Naive thymus-derived CD4-positive, alpha-beta T cell (primary cell): ENCODE measurements at places on chromosomes 7 and 10.

DNA sequence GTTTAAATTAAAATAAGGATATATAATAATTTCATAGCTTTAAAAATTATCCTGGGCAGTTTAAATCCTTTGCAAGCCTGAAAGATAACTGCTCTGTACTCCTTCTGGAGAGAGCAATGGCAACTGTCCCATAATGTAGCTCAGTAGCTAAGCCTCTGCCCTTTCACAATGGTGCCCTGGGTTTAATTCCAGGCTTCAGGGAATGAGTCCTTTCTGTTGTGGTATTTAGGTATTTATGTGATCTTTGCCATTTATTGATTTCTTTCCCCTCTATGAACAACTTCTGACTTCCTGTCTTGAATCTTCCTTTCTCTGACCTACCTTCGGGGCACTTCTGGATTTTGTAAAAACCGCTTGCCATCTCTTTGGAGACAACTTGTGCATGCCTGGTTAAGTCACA is 773.2 kb downstream of the IPMK start:
- no peaks in the 10 kb centered on the region for H3K4me1 ChIP-seq
- no peaks in the 10 kb centered on the region for H3K36me3 ChIP-seq
- H3K4me3 ChIP-seq, result no peak overlapping the region
- H3K27me3 ChIP-seq, result no peaks in the 10 kb centered on the region

DNA sequence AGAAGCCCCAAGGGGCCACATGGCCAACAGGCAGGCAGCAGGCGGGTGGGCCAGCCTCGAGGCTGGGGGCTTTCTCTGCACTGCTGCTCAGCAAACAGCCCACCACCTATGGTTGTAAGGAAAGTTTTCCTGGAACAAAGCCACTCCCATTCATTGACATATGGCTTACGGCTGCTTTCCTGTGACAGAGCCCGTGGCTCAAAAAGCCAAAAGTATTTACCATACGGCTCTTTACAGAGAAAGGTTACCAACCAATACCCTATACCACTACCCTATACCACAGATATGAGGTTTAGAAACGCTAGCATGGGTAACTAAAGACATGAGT is 152.7 kb downstream of the MAD1L1 start:
- H3K4me3 ChIP-seq, result no peak overlapping the region
- no peaks in the 10 kb centered on the region for H3K4me1 ChIP-seq
- DNase-seq, result no peak
- H3K36me3 ChIP-seq, result peaks cover 3% of the 10 kb centered on the region
- H3K27ac ChIP-seq, result no peak overlapping the region

DNA sequence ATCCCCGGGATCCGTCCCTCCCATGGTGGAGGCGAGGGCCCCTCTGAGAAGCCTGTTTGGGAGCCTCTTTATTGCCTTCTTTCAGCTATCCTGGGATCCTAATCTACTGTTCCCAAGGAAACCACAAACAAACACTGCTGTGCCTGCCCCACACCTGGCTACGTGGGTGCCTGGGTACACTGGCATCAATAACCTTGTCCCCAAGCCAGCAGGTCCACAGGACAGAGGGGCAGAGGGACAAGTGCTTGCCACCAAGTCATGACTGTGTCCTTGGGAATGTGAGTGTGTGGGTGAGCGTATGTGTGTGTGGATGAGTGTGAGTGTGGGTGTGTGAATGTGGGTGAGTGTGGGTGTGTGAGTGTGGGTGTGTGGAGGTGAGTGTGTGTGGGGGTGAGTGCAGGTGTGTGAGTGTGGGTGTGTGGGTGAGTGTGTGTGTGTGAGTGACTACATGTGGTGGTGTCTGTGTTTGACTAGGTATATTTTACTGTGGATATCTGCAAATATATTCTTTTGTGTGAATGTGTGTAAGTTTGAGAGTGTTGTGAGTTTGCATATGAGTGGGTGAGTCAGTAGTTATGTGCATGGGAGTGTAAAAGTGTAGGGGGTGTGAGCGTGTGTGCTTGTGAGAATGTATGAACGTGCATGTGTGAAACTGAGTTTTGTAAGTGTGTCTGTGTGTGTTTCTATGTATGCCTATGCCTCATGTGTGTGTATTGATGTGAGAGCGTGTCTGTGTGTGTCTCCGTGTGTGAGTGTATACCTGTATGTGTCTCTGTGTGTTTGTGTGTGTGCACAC is 96.1 kb downstream of the TNS3 start:
- DNase-seq, result no peak
- H3K4me3 ChIP-seq, result no peak overlapping the region
- no peaks in the 10 kb centered on the region for H3K36me3 ChIP-seq
- no peaks in the 10 kb centered on the region for H3K4me1 ChIP-seq
- H3K27ac ChIP-seq, result no peak overlapping the region
- no peaks in the 10 kb centered on the region for H3K27me3 ChIP-seq

DNA sequence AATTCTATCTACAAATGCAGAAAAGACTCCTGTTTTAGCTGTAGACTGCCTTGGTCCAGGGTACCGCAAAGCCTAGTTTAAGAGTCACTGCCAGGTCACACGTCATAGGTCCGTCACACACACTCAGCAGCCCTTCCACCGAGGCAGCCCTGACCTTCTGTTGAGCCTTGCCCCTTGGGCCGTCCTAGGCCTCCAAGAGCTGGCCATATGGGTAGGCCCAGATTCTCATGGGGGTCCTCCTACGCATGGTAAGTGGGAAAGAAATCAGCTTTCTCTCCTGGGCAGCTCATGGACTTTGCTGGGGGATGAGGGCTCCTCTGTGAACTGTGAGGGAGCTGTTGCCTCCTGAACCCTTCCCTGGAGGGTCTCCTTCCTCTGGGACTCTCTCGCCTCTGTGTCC is 19.8 kb upstream of the PIK3AP1 start:
- no peaks in the 10 kb centered on the region for H3K36me3 ChIP-seq
- H3K27me3 ChIP-seq, result no peaks in the 10 kb centered on the region
- DNase-seq, result no peak
- no peak overlapping the region for H3K4me3 ChIP-seq
- no peak overlapping the region for H3K27ac ChIP-seq

DNA sequence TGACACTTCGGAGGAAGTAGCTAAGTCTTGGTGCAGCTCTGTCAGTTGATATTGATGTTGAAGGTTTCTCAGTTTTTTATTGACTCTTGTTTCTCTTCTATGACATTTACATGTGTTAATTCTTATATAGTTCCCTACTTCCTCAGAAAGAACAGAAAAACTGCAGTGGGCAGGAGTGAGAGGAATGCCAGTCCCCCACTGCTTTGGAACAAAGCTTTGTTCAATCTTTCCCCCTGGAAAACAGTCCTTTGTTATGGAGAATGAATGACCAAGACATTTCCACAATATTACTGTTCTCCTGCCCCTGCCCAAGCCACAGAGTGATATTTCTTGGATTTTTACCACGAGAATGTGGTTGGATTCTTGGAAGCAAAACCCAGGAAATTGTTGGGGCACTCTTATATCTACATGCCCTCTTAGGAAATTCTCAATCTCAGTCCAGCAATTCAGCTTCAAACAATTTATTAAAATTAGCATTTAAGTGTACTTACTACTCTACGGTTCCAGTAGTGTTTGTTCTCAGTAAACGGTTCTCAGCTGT is 258.0 kb upstream of the KCND2 start:
- H3K4me3 ChIP-seq, result no peak overlapping the region
- no peaks in the 10 kb centered on the region for H3K27me3 ChIP-seq
- H3K36me3 ChIP-seq, result no peaks in the 10 kb centered on the region
- no peaks in the 10 kb centered on the region for H3K4me1 ChIP-seq

DNA sequence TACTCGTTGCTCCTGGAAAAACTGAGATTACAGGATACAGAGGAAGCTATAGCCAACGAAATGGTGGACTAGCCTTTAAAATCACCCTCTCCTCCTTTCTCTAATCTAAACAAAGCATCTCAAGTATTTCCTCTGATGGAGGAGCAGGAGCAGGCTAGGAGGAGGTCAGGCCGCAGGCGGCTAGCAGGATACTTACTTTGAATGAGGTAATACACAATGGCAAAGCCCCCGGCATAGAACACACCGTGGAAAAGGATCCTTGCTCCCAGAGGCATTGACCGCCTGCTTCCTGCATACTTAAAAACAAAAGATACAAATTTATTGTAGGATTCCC is 64.4 kb downstream of the STK17A start:
- H3K36me3 ChIP-seq, result no peaks in the 10 kb centered on the region
- no peaks in the 10 kb centered on the region for H3K27me3 ChIP-seq
- H3K4me1 ChIP-seq, result peaks cover 89% of the 10 kb centered on the region
- no peak for DNase-seq
- peak overlapping the region; percentile 80 for H3K27ac ChIP-seq

DNA sequence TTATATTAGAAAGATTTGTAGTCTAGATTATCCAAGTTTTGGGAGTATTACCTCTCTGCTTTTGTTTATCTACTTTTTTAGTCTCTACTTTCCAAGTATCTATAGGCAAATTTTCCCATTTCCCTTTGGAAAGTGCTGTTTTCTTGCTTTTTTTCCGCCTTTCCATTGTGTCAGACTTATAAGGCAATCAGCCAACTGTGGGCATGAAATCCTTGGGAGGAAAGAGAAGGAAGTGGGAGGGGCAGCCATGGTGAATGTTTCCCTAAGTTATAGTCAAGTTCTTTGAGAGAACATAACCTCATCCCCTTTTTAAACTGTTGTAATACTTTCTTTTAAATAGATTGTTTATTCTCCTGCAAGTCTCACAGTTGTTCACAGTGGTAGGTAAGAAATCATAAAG is 52.6 kb downstream of the PTEN start:
- no peaks in the 10 kb centered on the region for H3K27me3 ChIP-seq
- H3K4me3 ChIP-seq, result no peak overlapping the region
- no peaks in the 10 kb centered on the region for H3K36me3 ChIP-seq

GRCh38 chr10:18164093-18164492 is 23.9 kb downstream of the CACNB2 start:
- no peak for DNase-seq
- H3K27ac ChIP-seq, result no peak overlapping the region
- no peaks in the 10 kb centered on the region for H3K36me3 ChIP-seq
- no peak overlapping the region for H3K4me3 ChIP-seq
- no peaks in the 10 kb centered on the region for H3K4me1 ChIP-seq
- H3K27me3 ChIP-seq, result no peaks in the 10 kb centered on the region

DNA sequence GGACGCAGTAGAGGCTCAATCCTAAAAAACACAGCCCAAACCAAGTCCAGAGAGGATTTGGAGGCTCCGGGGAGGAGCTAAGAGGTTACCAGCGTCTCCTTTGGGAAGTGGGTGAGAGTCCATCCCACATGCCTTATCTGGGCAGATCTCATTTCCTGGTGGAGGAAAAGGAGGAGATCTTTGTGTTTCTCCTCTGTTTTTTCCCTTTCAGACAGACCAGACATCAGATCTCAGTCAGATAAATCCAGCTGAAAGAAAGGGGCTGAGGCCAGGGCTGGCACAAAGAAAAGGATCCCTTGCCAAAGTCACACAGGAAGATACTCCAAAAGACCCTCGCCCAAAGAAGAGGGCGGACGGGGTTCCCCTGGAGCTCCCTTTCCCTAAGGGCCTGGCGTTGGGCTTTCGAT is 58.3 kb upstream of the COMTD1 start:
- peak; percentile 2 for DNase-seq
- no peaks in the 10 kb centered on the region for H3K4me1 ChIP-seq
- no peaks in the 10 kb centered on the region for H3K36me3 ChIP-seq
- H3K27ac ChIP-seq, result no peak overlapping the region
- no peak overlapping the region for H3K4me3 ChIP-seq
- no peaks in the 10 kb centered on the region for H3K27me3 ChIP-seq

DNA sequence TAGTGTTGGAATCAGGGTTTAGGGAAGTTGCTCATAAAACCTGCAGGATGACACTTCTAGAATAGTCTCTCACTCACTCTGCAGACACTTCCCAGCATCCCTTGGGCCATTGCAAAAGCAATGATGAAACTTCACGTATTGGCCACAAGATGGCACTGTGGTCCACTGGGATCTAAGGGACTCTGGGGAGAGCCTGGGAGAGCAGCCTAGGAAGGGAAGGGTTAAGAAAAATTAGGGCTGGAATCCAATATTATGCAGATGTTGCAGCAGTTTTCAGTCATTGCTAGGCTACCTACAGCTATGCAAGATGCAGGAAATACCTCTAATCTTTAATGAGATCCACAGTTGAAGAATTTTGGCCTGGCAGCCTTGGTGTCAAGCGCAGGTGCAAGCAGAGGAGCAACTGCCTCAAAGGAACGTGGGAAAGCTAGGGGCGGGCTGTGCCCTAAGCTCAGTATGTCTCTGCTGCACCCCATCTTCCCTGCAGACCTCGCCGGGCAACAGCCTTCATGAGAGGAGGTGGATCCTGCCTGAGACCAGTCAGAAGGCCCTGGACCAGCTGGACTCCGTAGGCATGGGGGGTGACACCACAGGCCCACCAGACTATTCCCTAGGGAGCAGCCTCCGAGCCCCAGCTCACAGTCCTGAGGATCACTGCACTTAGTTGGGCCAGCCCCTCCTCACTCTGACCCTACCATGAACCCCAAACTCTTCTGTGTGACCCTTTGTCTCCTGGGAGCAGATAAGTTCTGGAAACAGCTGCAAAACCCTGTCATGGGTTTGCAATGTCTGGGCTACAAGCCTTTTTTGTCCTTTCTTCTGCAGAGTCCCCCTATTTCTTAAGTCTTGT is 127.9 kb upstream of the PRSS58 start:
- no peak overlapping the region for H3K27ac ChIP-seq
- H3K36me3 ChIP-seq, result no peaks in the 10 kb centered on the region
- DNase-seq, result peak; percentile 45
- H3K27me3 ChIP-seq, result no peaks in the 10 kb centered on the region

GRCh38 chr10:30285970-30286369 is 63.1 kb downstream of the MTPAP start:
- H3K4me3 ChIP-seq, result no peak overlapping the region
- H3K27me3 ChIP-seq, result no peaks in the 10 kb centered on the region
- no peaks in the 10 kb centered on the region for H3K4me1 ChIP-seq
- H3K36me3 ChIP-seq, result no peaks in the 10 kb centered on the region
- no peak for DNase-seq

DNA sequence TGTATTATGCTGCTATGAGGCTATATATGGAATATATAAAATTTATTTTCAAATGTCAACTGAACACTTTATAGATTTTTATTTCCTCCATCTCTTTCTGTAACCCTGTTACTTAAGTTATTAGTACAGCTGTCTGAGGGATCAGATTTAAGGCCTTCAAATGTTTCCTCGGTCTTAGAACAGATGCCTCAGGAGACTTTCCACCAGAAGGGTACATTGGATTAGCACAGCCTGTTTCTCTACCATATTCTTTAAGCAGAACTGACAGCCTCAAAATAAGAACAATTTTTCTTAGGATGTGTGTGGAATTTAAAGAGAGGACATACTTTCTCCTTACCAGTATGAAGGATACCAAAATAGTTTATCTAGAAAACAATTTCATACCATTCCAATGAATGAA is 53.0 kb upstream of the HGF start:
- no peaks in the 10 kb centered on the region for H3K36me3 ChIP-seq
- H3K27me3 ChIP-seq, result no peaks in the 10 kb centered on the region
- DNase-seq, result no peak
- no peak overlapping the region for H3K4me3 ChIP-seq
- H3K4me1 ChIP-seq, result no peaks in the 10 kb centered on the region
- no peak overlapping the region for H3K27ac ChIP-seq

DNA sequence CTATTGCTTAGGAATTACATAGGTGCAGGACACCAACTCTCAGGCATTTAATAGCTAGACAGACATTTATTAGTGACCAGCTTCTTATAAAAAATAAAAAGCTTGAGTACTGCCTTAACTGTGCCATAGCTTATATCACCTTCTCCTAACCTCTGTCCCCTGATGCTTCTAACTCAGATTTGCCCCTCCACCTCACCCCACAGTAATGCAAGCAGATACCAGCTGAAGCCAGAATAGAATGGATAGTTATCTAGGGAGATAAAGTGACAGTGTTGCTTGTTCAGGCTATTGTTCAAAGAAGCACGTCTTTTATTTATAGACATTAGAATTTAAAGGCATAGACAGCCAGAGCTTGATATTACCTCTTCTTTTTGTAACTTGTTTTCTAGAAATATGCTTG is 99.6 kb upstream of the GLCCI1 start:
- H3K36me3 ChIP-seq, result no peaks in the 10 kb centered on the region
- H3K27ac ChIP-seq, result no peak overlapping the region
- no peak for DNase-seq
- no peak overlapping the region for H3K4me3 ChIP-seq
- no peaks in the 10 kb centered on the region for H3K4me1 ChIP-seq
